ENCODE measurements at places on chromosomes 16 and 17. TPM values are rescaled to one million over a fixed set of nuclear protein-coding genes. Genes with fewer than 3 reads are reported as not detected.

GAS7 gene
- 0.47 TPM for total RNA-seq

P2RX1 gene
- not detected for total RNA-seq

SGCA gene
- 1.9 TPM for total RNA-seq

CFAP97D1 gene
- total RNA-seq = 0.03 TPM

GNG13 gene
- total RNA-seq = not detected

OR1A1 gene
- not detected for total RNA-seq
